ENCODE measurements at places on chromosomes 16 and 17.

GRCh38 chr16:22139008-22139407, 23.3 kb upstream of the SDR42E2 start:
- no peak for DNase-seq

- no peak for DNase-seq
Observed at GRCh38 chr17:52546990-52547389, 388.5 kb upstream of the CA10 start.

DNA sequence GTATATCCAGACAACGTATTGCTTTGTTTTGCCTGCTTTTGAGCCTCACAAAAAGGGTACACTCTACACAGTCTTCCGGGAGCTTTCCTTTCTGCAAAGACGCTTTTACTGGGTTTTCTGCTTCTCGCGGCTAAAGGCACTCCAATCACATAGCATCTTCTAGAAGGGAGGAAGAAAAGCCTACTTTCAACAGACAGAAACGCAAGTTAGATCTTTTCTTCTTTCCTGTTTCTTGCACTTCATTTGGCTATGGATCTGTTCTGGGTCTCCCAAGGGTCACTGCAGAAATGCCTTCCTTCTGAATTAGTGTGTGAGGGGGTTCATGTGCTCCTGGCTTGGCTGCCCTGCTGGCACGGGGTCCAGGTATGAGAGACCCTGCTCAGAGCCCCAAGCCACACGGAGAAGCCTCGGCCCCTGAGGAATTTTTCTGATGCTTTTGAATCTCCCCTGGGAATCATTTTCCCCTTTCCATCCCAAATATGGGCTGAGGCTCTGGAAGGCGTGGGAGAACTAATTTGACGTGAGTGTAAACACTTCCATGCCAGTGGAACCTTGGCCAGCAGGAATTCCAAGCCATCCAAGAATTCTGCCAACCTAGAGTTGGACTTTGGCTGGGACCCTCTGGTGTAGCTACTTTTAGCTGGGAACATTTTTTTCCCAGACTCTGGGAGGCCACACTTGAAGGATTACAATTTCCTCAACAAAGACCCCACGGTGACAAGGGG, 49.6 kb upstream of the NKD1 start:
- no peak for DNase-seq

- no peak for DNase-seq
Observed at GRCh38 chr16:65727534-65728137, 605.8 kb upstream of the CDH11 start.

DNA sequence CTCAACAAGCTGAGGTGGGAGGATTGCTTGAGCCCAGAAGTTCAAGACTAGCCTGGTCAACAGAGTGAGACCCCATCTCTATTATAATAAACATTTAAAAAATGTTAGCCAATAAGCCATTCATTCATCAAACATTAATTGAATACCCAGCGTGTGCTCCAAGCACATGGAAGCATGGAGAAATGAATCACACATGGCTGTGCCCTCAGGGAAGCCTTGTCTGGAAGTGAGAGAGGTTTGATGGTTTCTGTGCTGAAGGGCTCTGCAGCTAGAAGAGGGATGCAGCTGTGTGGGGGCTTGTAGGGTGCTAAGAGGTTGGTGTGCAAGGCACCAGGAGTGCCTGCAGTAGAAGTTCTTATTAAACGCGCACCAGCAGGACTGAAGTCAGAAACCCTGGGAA, 11.2 kb downstream of the CYB5D2 start:
- DNase-seq: no peak
